ENCODE measurements at places on chromosomes 1 and 21. TPM values are rescaled to one million over a fixed set of nuclear protein-coding genes. Genes with fewer than 3 reads are reported as not detected.

The RGS18 gene
- total RNA-seq, result not detected

The FCRL5 gene
- total RNA-seq, result not detected

The OR14A2 gene
- total RNA-seq, result not detected

- H3K27me3 ChIP-seq, result no peaks in the 10 kb centered on the region
- peak; percentile 49 for DNase-seq
- H3K36me3 ChIP-seq, result no peaks in the 10 kb centered on the region
- peaks cover 11% of the 10 kb centered on the region for H3K4me1 ChIP-seq
- H3K27ac ChIP-seq, result no peak overlapping the region
Observed at GRCh38 chr1:58460469-58460868, 86.1 kb downstream of the OMA1 start.

DNA sequence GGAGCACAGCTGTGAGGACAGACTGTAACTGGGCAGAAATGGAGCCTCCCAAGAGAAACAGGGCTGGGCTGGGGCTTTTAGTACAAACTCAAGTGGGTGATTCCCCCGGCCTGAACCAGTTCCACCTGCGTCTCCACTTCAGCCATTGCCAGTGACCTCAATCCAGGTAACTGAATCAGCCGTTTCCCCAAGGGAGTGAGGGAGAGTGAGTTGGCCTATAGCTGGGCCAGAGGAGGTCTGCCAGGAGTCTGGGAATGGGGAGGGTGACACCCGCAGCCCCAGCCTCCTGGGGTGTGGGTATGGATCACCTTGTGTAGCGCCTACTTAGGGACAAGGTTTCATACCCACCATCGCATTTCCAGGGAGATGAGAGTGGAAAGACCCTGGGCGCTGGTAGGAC is 8.5 kb downstream of the SLC26A9 start:
- no peaks in the 10 kb centered on the region for H3K27me3 ChIP-seq
- no peak for DNase-seq
- H3K36me3 ChIP-seq, result no peaks in the 10 kb centered on the region
- H3K27ac ChIP-seq, result no peak overlapping the region
- peaks cover 34% of the 10 kb centered on the region for H3K4me1 ChIP-seq

GRCh38 chr1:228650141-228650540 is 85.1 kb upstream of the RHOU start:
- no peaks in the 10 kb centered on the region for H3K4me1 ChIP-seq
- H3K27me3 ChIP-seq, result no peaks in the 10 kb centered on the region
- H3K4me3 ChIP-seq, result no peak overlapping the region
- no peak overlapping the region for H3K27ac ChIP-seq

- H3K27ac ChIP-seq, result peak overlapping the region; percentile 0
- peaks cover 22% of the 10 kb centered on the region for H3K4me1 ChIP-seq
- DNase-seq, result peak; percentile 86
- H3K4me3 ChIP-seq, result no peak overlapping the region
Observed at GRCh38 chr1:199279872-199280645, 641.2 kb downstream of the PTPRC start.

- no peaks in the 10 kb centered on the region for H3K27me3 ChIP-seq
- H3K36me3 ChIP-seq, result no peaks in the 10 kb centered on the region
- peaks cover 14% of the 10 kb centered on the region for H3K4me1 ChIP-seq
- no peak overlapping the region for H3K27ac ChIP-seq
- DNase-seq, result no peak
Observed at GRCh38 chr21:43367296-43367695, 59.6 kb downstream of the SIK1 start.

DNA sequence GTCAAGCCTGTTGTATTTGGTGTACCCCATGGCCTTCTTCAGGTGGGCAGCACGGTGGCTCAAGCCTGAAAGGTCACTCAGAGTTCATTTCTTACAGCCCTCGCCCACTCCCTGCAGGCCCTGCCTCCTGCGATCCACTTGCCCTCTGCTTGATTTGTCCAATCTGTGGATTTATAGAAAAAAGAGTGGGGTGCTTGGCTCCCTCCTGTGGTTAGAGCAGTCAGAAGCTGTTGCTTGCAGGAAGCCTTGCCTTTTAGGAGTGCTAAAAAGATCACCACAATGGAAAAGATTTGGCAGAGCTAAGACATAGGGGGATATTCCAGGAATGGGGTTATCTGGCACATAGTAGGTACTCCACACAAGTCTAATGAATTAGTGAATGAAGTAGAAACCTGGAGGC is 108.0 kb upstream of the TRABD2B start:
- no peak overlapping the region for H3K27ac ChIP-seq
- DNase-seq, result peak; percentile 15
- H3K36me3 ChIP-seq, result no peaks in the 10 kb centered on the region
- peaks cover 6% of the 10 kb centered on the region for H3K27me3 ChIP-seq
- H3K4me3 ChIP-seq, result no peak overlapping the region

- no peak overlapping the region for H3K27ac ChIP-seq
- H3K4me3 ChIP-seq, result no peak overlapping the region
- DNase-seq, result peak; percentile 35
- 0 out of 2 replicates have a peak, but pooled peaks cover 9% of the 10 kb centered on the region for H3K4me1 ChIP-seq
Observed at GRCh38 chr1:170215072-170215885, 69.5 kb downstream of the NTMT2 start.
